SJCRH30 (cell line): ENCODE measurements at places on chromosomes 7 and 10. TPM values are rescaled to one million over a fixed set of nuclear protein-coding genes. Genes with fewer than 3 reads are reported as not detected.
A peak's percentile ranks its signal among the peaks of the same experiment; 100 is the strongest.

MRPL32 gene
- total RNA-seq: 68.0 and 79.4 TPM in 2 replicates

DNA sequence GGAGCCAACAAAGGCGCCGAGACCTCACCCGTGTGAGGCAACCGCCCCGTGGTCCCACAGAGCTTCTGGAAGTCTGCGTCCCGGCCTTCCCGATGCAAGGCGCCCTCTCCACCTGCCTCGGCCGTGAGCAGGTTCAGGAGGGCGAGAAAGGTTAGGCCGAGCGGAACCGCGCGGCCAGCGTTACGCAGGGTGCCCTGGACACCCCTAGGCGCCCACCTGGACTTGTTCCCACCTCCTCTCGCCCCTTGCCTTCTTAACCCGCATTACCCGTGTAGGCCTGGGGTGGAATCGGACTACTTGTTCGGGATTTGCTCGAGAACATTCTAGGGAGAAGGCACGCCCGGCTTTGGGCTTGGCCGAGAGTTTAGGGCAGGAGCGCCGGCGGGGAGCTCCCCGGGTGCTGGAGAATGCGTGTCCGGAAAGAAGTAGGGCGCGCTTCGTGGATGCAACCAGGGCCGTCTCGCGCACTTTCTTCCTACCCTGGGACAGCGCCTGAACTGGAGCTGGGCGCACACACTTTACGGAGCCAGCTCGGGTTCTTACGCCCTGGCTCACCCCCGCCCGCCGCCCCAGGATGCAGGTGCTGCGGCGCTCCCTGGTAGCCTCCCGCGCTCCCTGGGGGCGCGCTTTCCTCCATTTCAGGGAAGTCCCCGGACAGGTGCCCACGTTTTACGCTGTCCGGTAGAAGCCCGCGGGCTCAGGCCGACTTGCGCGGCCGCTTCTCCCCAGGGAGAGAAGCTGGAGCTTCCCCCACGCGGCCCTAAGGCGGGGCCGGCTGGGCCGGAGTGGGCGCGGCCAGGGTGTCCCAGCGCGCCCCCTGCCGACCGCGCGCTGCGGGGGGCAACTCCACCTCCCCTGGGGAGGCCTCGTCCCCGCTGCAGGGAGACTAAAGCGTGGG lies 74.5 kb downstream of the INSIG1 start:
- H3K36me3 ChIP-seq: no peaks in the 10 kb centered on the region
- H3K27ac ChIP-seq: no peak overlapping the region
- H3K4me1 ChIP-seq: no peaks in the 10 kb centered on the region
- no peak overlapping the region for H3K4me3 ChIP-seq
- no peaks in the 10 kb centered on the region for H3K27me3 ChIP-seq

GRCh38 chr7:106277976-106278375 lies 6.8 kb downstream of the NAMPT start:
- H3K27me3 ChIP-seq: no peaks in the 10 kb centered on the region
- DNase-seq: no peak
- no peak overlapping the region for H3K4me3 ChIP-seq
- H3K27ac ChIP-seq: no peak overlapping the region

DNA sequence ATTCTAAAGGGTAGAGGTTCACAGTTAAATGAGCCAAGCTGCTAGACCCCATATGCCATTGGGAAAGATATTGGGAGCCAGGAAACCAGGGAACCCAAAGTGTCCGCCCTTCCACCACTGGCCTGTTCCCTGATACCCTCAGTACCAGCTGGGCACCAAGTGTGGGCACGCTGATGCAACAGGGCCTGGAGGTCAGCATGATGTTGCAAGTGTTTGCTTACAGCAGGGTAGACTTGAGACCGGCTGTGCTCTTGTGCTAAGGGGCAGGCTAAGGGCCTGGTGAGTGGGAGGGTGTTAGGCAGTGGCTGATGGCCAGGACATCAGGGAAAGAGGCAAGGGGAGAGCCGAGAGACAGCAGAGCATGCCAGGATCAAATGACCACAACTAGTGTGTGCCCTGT lies 21.0 kb upstream of the MYL7 start:
- no peak overlapping the region for H3K4me3 ChIP-seq
- no peaks in the 10 kb centered on the region for H3K36me3 ChIP-seq
- DNase-seq: no peak
- peaks cover 24% of the 10 kb centered on the region for H3K4me1 ChIP-seq
- H3K27me3 ChIP-seq: no peaks in the 10 kb centered on the region
- no peak overlapping the region for H3K27ac ChIP-seq

TMEM130 gene
- not detected in 2 replicates for total RNA-seq

DNA sequence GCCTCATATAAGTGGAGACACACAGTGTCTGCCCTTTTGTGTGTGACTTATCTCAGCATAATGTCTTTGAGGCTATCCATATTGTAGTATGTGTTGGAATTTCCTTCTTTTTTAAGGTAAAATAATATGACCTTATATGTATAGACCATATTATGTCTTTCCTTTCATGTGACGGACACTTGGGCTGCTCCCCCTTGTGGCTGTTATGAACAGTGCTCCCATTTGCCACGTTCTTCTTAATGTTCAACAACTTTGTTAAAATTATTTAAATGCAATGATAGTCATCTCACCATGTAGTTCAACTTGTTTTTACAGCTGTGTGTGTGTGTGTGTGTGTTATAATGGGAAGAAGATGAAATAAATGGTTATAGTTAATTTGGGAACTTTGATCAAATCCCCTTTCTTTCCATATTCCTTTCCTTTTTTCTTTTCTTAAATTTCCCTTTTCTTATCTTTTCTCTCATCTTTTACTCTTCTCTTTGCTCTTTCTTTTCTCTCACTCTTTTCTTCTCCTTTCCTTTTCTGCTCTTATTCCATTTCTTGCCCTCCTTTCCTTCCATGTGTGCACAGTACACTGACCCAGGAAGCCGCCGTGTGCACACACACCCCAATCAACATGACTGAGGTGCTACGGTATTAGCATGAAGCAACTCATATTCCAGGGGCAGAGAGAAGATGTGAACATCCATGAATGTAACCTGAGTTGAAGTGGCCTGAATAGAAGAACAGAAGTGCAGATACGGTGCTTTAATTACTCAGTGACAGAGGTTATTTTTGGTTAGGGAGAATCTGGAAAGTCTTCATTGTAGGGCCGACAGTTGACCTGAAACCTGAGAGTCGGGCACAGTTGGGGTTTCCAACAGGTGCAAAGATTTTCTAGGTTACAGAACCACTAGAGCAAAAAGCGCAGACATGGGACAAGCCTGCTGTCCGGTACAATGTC lies 596.6 kb downstream of the SDK1 start:
- peak; percentile 93 for DNase-seq
- no peak overlapping the region for H3K4me3 ChIP-seq
- no peaks in the 10 kb centered on the region for H3K36me3 ChIP-seq
- H3K27ac ChIP-seq: peak overlapping the region; percentile 51

DNA sequence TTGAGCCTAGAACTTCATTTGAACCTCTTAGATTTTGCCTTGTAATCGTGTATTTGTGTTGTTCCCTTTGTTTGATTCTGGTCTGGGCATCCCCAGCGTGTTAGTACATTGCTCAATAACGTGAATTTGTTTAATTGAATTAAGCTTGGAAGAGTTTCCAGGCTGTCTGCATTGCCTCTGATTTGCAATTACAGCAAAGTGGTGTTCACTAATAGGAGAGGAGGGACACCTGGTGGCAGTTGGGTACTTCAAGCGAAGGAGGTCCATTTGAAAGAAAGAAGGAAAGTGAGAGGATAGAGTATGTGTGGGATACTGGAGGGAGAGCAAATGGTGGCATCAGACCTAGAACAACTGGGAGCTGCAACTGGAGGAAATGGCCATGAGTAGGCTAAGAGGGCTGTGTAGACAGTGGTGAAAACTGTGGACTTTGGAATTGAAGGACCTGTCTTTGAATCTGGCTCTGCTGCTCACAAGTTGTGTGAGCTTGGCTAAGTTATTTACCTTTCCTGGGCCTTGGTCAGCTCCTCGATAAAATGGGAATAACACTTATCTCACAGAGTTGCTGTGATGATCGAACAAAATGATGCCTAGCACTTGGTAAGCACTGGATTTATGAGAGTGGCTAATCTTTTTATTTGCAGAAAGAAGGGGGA lies 15.1 kb downstream of the LSMEM1 start:
- H3K4me3 ChIP-seq: no peak overlapping the region
- H3K27ac ChIP-seq: no peak overlapping the region
- no peaks in the 10 kb centered on the region for H3K27me3 ChIP-seq
- DNase-seq: peak; percentile 44
- H3K36me3 ChIP-seq: no peaks in the 10 kb centered on the region

GRCh38 chr10:11712744-11713143 lies 29.4 kb upstream of the ECHDC3 start:
- H3K4me3 ChIP-seq: no peak overlapping the region
- H3K27me3 ChIP-seq: no peaks in the 10 kb centered on the region
- no peak for DNase-seq
- H3K36me3 ChIP-seq: no peaks in the 10 kb centered on the region
- H3K4me1 ChIP-seq: no peaks in the 10 kb centered on the region

- H3K4me1 ChIP-seq: no peaks in the 10 kb centered on the region
- no peak overlapping the region for H3K4me3 ChIP-seq
- H3K36me3 ChIP-seq: peaks cover 20% of the 10 kb centered on the region
- no peaks in the 10 kb centered on the region for H3K27me3 ChIP-seq
- no peak overlapping the region for H3K27ac ChIP-seq
- DNase-seq: no peak
These were observed 217.9 kb downstream of the ARHGAP21 start for GRCh38 chr10:24505759-24506158.
